ENCODE measurements at places on chromosomes 2 and 18. TPM values are rescaled to one million over a fixed set of nuclear protein-coding genes. Genes with fewer than 3 reads are reported as not detected.

The C2orf78 gene
- total RNA-seq: not detected

The PSD4 gene
- 0.17 TPM for total RNA-seq

The TUBB8B gene
- total RNA-seq: not detected

The ATG9A gene
- total RNA-seq: 24.3 TPM

The BCL2 gene
- 0.86 TPM for total RNA-seq

The ENOSF1 gene
- total RNA-seq: 36.4 TPM

The SLC5A7 gene
- not detected for total RNA-seq

The IL18R1 gene
- 1.0 TPM for total RNA-seq

The CD207 gene
- total RNA-seq: not detected

The TMEM247 gene
- not detected for total RNA-seq

The FAM110C gene
- total RNA-seq: not detected

The HOXD12 gene
- not detected for total RNA-seq

The LCT gene
- 0.09 TPM for total RNA-seq

The SLC1A4 gene
- 2.8 TPM for total RNA-seq

The IMPACT gene
- total RNA-seq: 26.6 TPM

The DYNAP gene
- not detected for total RNA-seq

The C2orf80 gene
- not detected for total RNA-seq

The AMER3 gene
- under 0.01 TPM for total RNA-seq

The CNGA3 gene
- 0.16 TPM for total RNA-seq

The BZW1 gene
- total RNA-seq: 271 TPM

The KCNK3 gene
- under 0.01 TPM for total RNA-seq

The TLX2 gene
- total RNA-seq: 1.4 TPM

The NCKAP1 gene
- total RNA-seq: 66.2 TPM

The GALR1 gene
- not detected for total RNA-seq

The PAX3 gene
- not detected for total RNA-seq

The ANKRD39 gene
- 4.3 TPM for total RNA-seq

The POTEI gene
- not detected for total RNA-seq

The SH3RF3 gene
- total RNA-seq: 1.9 TPM

The MERTK gene
- total RNA-seq: 0.86 TPM

Data from bronchial smooth muscle cell (primary cell).